ENCODE measurements at places on chromosomes 13 and 19. TPM values are rescaled to one million over a fixed set of nuclear protein-coding genes. Genes with fewer than 3 reads are reported as not detected.

Gene KLK15
- not detected for total RNA-seq

Gene CD177
- total RNA-seq = 0.14 TPM

Gene SLC1A6
- not detected for total RNA-seq

Gene MOB3A
- total RNA-seq = 16.1 TPM

Gene IFI30
- total RNA-seq = 23.3 TPM

GRCh38 chr19:37218592-37218935 lies 550 bp downstream of the ZNF383 start:
- DNase-seq = no peak

GRCh38 chr19:5921516-5922160 lies 7.6 kb downstream of the CAPS start:
- no peak for DNase-seq

- DNase-seq = peak; percentile 52
These were observed 1.3 kb downstream of the ARHGAP45 start for GRCh38 chr19:1068009-1069001.

DNA sequence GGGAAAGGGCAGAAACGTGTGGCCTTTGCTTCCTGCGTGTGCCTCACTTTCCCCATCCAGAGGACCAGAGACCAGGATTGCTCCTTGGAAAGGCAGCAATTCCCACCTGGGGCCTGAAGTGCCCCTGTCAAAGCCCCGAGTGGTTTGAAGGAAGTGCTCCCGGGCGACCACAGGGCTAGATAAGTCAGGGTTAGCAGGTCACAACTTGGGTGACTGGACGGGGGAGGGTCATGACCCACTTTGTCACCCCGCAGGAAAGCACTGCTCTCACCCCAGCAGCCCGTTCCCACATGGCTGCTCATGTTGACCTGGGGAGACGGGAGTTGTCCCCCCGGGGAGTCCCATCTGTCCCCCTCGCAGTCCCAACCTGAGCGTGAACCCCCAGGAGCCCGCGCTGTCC lies 459 bp downstream of the PRAM1 start:
- DNase-seq = no peak

DNA sequence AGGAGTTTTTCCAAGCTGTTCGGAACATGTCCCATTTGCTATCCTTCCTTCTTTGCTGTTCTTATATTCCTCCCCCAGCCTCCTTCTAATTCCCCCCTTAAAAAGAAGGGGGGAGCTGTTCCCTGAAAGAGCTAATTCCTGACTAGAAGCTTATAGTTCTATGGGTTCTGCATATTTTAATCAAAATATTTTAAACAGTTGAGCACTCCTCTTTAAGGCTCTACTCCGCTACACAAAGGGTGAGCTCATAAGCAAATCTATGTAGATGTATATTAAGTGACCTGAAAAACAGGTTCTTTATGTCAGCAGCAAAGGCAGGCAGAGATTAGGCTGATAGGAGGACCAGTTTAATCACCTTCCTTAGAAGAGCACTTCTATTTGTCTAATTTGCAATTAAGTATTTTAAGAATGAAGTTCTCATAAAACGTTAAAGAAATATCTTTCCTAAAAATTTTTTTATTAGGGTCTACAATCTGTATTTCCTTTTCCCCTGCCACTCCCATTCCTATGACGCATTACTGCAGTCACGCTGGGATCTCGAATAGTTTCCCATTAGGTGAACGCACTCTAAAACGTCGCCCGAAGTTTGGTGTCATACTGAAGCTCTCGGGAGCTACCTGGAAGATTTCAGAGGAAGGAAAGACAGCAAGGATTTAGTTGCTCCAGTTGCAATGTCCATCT lies 5.2 kb downstream of the EFNB2 start:
- no peak for DNase-seq

GRCh38 chr13:69234171-69234570 lies 873.5 kb upstream of the ATXN8OS start:
- no peak for DNase-seq
